AG10803 (cell line): ENCODE measurements at places on chromosomes 3 and 15.

GRCh38 chr3:71517271-71517791 is 66.2 kb downstream of the FOXP1 start:
- DNase-seq: no peak

- no peak for DNase-seq
Observed at GRCh38 chr3:20563251-20563650, 377.2 kb upstream of the SGO1 start.

DNA sequence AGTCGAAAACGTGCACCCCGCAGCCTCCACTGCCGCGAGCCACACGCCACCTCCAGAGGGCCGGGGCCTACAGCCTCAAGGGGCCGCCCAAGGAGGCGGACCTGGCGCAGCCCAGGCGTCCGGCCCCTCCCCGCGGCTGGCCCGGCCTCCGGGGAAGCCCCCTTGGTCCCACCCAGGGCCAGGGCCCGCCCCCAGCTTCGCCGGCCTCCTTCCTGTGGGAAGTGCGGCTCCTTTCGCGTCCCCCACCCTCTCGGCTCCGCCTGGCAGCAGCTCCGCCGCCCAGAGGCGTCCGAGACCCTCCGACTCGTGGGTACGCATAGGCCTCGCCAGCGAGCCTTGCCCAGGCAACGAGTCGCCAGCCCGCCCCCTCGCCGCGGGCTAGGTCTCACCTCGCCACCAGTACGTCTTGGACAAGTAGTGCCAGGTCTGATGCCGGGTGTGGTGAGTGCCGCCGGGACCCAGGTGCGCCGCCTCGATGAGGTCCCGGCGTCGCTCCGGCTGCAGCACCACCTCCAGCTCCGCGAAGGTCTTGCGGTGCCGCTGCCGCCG is 642 bp downstream of the ZBTB11 start:
- peak; percentile 95 for DNase-seq

GRCh38 chr15:51672155-51672687 is 9.1 kb upstream of the SCG3 start:
- no peak for DNase-seq

GRCh38 chr15:42729409-42729808 is 7.5 kb downstream of the CDAN1 start:
- no peak for DNase-seq
